ENCODE measurements at places on chromosomes 1 and 21.
A peak's percentile ranks its signal among the peaks of the same experiment; 100 is the strongest.

DNA sequence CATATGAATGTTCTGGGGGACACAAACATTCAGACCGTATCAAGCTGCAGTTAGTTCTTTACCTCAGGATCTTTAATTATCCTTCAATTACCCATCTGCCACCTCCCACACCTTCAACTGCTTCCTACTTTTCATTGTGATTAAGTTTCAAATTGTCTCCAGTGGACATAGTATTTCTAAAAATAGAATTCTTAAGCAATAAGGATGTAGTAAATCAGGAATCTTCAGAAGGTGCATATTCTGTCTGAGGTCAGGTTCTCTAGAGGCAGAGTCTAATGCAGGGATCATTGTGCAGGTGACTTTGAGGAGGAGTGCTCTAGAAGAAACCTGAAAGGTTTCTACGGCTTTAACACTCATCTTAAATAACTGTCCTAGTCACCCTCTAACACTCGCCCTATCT, 102.6 kb upstream of the PPP2R5A start:
- DNase-seq, result peak; percentile 37

DNA sequence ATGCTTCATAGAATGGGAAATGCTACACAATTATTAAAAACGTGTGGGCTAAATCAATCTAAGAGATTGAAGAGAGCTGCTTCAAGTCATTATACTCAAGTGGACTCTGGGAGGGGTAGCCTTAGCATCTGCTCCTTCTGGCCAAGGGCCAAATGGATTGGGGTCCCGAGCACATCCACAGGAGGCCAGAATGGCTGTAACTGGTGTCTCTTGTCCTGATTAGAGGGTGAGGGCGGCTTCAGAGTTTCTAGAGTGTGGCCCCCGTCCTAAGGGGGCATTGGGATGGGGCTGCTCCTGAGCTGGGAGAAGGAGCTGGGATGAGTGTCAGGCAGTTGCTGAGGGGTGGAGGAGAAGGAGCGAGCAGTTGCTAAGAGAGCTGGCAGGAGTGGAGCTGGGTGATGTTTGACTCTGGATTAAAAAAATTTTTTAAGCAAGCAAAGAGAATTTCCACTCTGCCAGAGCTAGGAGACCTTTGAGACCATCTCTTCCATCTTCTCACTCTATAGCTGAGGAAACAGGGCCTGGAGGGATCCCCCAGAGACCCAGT, 71.3 kb upstream of the TLR5 start:
- DNase-seq, result no peak

DNA sequence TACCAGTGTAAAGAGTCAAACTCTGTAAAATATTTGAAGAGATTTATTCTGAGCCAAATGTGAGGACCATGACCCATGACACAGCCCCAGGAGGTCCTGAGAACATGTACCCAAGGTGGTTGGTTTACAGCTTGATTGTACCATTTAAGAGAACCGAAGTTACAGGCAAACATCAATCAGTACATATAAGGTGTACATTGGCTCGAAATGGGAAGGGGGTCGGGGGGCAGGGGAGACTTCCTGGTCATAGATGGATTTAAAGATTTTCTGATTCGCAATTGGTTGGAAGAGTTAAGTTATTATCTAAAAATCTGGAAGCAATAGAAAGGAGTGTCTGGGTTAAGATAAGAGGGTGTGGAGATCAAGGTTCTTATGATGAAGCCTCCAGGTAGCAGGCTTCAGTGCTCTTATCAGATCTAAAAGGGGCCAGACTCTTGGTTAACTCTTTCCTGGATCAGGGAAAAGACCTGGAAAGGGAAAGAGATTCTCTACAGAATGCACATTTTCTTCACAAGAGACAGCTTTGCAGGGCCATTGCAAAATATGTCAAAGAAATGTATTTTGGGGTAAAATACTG, 47.5 kb upstream of the NTPCR start:
- no peak for DNase-seq

GRCh38 chr1:165112260-165112659, 244.3 kb downstream of the LMX1A start:
- no peak for DNase-seq
